Iris pigment epithelial cell (primary cell): ENCODE measurements at places on chromosomes 4 and X.

DNA sequence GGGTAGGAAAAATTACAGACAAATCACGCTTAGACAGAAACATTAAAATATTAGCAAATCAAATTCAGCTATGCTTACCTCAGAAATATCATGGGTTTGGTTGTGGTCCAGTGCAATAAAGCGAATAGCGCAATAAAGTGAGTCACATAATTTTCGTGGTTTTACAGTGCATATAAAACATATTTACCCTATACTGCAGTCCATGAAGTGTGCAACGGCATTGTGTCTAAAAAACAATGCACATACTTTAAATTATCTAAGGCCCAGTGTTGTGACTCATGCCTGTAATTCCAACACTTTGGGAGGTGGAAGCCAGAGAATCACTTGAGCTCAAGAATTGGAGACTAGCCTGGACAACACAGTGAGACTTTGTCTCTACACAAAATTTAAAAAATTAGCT is 195.7 kb upstream of the IL1RAPL1 start:
- DNase-seq, result peak; percentile 51

- no peak for DNase-seq
Observed at GRCh38 chrX:96407981-96408380, 276.7 kb upstream of the DIAPH2 start.

DNA sequence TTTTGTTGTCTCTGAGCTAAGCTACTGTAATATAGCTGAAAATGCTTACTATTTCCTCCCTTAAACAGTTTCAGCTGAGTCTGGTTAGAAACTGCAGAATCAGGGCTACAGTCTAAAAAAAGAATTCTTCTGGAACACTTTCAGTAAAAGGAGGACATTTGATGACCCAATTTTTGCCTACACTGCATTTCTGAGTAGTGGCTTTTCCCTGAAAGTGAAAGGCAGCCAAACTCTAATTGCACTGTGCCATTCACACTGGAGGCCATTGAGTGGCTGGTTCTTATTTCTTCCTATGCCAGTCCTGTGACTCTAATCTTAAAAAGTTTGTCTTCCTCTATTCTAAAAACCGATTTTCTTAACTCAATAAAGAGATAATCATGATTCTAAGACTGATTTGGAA is 526.0 kb downstream of the CFAP47 start:
- DNase-seq, result no peak

DNA sequence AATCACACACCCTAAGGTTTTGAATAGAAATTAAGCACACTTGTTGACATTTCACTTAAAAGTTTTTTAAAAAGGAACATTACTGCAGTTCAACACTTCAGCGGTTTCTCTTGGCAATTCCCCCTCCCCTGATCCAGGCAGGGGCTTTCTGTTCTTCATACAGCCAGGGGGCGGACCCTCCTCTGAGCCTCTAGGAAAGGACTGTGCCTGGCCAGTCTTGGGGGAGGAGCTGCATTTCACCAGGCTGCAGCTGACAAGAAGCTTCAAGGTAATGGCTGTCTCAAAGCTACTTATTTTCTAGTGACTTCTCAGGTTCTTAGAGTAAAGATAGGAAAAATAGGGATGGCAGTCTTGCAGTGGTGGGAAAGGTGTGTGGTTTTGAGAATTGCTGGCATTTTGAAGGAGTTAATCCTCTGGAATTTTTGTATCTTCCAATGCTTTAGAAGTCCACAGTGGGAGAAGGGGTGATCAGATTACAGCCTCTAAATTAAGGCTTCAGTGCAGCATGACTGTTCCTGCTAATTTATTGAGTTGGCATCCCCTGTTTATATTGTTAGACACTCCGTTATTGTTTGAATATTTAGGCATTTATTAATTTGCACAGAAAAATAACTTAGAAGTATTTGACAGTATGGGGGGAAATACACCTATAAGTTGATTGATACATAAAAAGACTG is 33.5 kb downstream of the PWWP3B start:
- no peak for DNase-seq

DNA sequence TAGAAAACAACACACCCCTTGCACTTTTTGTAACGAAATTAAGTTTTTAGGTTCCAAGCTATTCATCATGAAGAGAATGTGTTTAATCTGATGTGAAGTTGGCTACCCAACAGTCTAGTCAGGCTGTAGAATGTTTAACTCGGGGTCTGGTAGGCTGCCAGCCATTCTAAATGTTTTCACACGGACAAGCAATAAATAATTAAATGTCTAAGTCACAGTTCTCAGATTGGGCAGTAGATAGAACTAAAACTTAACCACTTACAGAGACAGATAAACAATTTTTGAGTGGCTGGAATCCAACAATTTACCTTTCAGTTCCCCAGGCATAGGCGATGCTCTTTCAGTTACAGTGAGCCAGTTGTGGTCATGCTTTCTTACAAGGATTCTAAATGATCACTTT is 66.5 kb downstream of the CHIC2 start:
- no peak for DNase-seq

DNA sequence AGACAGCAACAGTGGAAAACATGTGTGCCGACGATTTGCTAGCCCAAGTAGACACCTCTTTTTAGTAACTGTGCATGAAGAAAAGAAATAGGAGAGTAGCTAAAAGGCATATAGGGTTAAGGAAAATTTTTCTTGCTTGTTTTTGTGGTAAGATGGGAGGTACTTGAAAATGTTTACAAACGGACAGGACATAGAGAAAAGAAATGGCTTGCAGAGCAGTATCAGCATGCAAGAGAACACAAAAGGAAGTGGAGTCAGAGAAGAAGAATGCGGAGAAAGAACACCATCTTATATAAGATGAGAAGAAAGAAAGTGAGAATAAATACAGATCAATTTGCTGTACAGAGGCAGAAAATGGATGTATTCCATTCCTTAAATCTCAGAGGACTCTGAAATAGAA is 263.7 kb upstream of the ETNPPL start:
- DNase-seq, result peak; percentile 85

- DNase-seq, result no peak
Observed at GRCh38 chrX:109920325-109920724, 82.6 kb upstream of the TMEM164 start.

GRCh38 chr4:77959566-77960338 is 97.1 kb downstream of the MRPL1 start:
- peak; percentile 61 for DNase-seq

GRCh38 chr4:14744346-14744745 is 257.9 kb upstream of the CPEB2 start:
- no peak for DNase-seq

GRCh38 chrX:115388879-115389278 is 99.4 kb downstream of the LUZP4 start:
- peak; percentile 48 for DNase-seq

DNA sequence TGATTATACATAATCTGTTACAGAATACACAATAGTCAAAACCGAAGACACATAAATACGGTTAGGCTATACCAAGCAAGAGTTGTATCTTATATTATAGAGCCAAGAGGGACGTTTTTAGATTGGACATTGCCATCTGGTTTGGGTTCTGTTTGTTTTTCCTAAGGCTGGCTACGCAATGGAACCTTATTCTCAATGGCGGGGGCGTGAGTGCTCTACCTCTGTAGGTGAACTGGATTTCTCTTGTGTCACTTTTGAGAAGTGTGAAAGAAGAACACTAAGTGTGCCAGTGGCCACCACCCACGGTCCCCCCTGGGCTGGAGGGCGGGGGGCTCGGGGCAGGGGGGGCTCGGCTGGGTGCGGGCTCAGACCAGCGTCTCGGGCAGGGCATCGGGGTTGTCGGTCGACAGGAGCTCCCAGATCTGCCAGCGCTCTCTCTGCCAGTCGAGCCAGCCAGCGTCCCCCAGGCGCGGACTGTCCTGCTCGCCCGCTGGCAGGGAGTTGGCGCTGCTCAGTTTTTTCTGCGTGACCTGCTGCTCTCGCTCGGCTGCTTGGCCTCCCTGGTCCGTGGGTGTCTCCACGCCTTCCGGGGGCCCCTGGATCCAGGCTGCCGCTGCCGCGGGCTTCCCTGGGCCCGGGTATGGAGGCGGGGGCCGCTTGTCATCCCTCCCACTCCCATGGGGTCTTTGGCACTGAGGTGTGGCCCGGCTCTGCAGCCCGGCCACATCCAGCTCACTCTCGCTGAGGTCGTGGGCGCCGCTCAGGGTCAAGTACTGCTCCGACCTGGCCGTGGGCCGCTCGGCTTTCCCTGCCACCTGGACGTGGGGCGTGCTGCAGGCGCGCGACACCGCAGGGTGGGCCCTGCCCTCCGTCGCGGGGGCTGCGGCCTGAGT is 27.6 kb downstream of the HCCS start:
- no peak for DNase-seq

DNA sequence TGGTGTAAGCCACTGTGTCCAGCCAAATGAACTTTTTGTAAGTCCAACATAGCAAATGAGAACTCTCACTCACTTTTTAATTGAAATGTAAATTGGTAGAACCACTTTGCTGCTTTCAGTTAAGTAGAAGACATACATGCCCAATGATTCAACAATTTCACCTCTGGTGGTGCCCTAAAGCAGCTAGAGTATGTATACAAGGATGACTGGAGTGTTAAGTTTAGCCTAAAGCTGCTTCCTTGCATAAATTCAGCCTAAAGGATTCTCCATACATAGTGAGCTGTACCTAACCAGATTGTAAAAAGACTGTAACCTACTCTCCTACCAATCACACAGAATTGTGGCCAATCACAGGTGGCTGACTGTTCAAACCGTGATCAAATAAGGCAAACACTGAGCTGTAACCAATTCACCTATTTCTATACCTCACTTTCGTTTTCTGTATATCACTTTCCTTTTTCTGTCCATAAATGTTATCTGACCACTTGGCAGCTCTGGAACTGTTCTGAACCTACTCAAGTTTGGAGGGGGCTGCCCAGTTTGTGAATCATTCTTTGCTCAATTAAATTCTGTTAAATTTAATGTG is 39.9 kb downstream of the PDS5A start:
- DNase-seq, result no peak

GRCh38 chr4:143359644-143360193 is 23.0 kb downstream of the GAB1 start:
- no peak for DNase-seq

DNA sequence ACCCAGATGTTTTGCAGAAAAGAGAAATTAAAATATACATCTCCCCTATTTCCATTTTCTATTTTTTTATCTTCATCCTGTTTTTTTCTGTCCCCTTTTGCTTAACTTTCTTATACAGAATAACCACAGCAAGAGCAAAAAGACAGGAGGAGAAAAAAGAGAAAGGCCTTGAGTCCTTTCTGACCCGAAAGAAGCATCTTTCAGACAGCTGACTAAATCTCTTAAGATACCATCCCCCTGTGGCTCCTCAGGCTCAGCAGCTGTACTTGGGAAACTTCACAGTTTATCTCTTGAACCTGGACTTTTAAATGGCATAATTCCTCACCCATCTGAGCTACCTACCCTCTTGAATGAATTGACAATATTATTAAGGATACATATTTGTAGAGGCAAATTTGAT is 100.2 kb downstream of the FIP1L1 start:
- DNase-seq, result peak; percentile 41

GRCh38 chr4:14631806-14632440 is 370.4 kb upstream of the CPEB2 start:
- DNase-seq, result no peak

GRCh38 chr4:159508917-159509500 is 406.1 kb downstream of the RAPGEF2 start:
- peak; percentile 41 for DNase-seq

- DNase-seq, result peak; percentile 90
Observed at GRCh38 chrX:20515841-20516461, 249.2 kb upstream of the RPS6KA3 start.
